Kidney (tissue), 22 donors: ENCODE measurements at places on chromosomes 3 and 15.

DNA sequence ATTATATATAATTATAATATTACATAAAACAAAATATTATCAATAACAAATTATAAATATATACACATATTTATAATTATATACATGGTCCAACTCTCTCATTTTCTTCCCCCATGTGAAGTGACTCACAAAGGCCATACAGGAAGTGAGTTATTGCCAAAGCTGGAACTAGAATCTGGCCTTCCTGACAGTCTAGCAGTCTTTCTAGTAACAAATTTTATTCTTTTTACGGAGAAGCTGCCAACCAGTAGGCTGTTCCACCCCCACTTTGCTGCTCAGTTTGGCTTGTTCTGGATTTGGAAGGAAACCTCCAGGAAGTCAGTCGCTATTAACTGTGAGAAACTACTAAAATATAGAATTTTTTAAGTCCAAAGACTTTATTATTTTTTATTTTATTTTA lies 79.6 kb downstream of the DHX36 start:
- no peak for DNase-seq

- DNase-seq = no peak
Observed at GRCh38 chr15:62212741-62213140, 47.7 kb upstream of the C2CD4B start.

DNA sequence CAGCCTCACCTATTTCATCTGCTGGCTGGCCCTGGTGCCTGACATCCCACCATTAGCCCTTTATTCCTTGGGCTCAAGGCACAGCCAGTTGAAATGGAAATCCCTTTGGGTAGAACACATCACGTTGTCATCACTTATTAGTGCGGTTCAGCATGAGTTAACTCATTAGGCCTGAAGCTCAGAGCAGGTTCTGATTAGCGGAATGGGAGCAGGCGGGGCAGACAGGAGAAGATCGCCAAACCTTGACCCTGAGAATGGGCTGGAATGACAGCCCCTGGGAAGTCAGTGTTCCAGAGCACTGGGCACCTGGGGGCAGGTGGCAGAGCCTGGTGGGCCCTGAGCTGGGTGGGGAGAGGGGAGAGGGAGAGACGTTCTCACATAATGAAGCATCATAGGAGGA lies 5.8 kb downstream of the ITGA11 start:
- DNase-seq = no peak

DNA sequence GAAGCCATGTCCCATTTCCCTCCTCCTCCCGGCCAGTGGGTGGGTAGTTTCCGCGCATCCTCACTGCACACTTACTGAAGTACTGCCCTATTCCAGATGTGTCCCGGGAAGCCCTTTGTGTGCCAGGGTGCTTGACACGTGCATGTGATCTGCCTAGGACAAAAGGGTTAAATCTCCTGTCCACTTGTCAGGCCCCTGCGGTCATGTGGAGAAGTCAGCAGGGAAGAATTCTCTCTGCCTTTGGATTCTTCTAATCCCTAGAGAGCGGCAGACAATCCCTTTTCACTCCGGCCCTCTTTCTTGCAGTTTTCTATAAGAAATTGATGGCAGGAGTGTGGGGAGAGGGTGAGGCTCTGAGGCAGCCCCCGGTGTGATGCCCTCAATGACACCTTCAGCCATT lies 19.8 kb downstream of the ST8SIA2 start:
- DNase-seq = no peak

DNA sequence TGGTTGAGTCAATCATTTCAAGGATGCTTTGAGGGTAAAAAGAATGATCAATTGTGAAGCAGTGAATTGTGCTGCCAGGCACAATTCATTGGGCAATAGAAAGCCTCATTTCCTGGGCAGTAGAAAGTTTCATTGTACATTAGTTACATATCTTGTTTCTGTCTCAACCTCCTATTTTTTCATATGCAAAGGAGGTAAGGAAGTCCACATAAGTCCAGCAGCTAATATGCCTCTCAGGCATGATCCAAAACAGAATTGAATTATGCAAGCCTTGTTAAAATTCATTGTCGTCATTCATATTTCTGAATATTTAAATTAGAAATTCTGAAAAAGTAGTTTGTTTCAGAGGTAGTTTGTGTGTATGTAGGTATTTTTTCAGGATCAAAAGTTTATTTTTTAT lies 65.8 kb downstream of the TFRC start:
- DNase-seq = no peak

DNA sequence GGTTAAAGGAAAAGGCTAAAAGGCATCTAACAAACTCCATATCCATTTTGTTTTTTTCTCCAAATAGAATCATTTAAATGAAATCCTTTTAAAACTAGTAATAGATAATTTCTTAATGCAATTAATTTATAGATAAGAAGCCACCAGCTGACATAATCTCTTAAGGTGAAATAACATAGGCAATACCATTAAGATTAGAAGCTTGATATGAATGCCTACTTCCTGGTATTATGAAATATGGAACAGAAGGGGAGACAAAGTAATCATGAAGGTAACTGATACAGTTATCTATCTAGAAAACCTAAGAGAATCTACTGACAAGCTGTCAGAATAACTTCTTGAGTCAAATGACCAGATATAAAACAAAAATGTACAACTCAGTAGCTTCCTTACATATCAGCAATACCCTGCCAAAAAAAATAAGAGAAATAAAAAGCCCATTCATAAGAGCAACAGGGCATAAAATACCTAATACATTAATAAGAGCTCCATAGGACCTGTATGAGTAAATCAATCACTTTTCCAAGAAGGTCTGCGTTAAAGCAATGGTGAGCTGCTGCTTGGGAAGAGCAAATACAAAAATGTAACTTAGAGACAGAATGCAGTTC lies 10.7 kb downstream of the EHD4 start:
- DNase-seq = no peak
